IPS-NIHi11 (cell line): ENCODE measurements at places on chromosomes 1 and 21.

GRCh38 chr1:111633736-111634247, 14.2 kb downstream of the RAP1A start:
- no peak for DNase-seq

GRCh38 chr1:204685236-204686006, at the start of gene LRRN2:
TSS of gene LRRN2 (minus strand) at chr1:204685738. CDS start at chr1:204619992, 65,746 bp downstream.
- DNase-seq = peak; percentile 78

- no peak for DNase-seq
Measured at GRCh38 chr1:39205781-39206464, 1.4 kb downstream of the MACF1 start.

GRCh38 chr1:14265495-14265894, 333.0 kb upstream of the KAZN start:
- no peak for DNase-seq

- no peak for DNase-seq
Measured at GRCh38 chr1:4624141-4624715, 30.2 kb upstream of the AJAP1 start.

DNA sequence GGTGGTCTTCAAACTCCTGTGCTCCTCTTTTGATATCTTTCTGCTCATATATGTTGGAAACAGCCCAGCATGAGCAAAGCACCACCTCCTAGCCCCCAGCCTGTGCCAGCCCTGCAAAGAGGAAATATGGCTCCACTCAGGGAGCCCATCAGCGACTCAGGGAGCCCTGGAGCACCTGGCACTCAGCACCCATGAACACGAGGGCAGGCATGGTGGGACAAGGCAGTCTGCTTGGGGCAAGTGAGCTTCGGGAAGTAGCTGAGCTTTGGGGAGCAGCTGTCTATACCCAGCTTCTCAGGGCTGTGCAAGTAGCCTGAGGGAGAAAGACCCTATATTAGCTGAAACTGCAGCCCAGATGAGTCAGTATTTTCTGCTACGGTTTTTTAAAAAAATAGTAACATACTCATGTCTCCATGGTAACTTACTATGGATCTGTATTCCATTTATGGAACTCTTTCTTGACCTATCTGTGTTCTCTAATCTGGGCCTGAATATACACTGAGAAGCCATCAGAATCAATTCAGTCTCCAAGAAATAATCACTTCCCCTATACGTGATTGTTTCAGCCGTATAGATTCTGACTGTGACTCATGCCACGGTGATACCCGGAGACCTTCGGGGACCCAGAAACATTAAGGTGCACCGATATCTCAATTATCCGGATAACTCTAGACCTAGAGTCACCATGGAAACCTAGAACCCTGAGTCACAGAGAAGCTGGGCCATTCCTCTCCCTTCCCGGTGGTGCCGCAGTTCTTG, 1.5 kb upstream of the ETS2 start:
- peak; percentile 26 for DNase-seq

GRCh38 chr1:85200463-85201339, at the start of gene SYDE2:
TSS of gene SYDE2 (minus strand) at chr1:85201016. CDS start at chr1:85200996, 20 bp downstream.
- DNase-seq = peak; percentile 86

GRCh38 chr1:78468521-78468920, 22.3 kb upstream of the PTGFR start:
- DNase-seq = no peak

DNA sequence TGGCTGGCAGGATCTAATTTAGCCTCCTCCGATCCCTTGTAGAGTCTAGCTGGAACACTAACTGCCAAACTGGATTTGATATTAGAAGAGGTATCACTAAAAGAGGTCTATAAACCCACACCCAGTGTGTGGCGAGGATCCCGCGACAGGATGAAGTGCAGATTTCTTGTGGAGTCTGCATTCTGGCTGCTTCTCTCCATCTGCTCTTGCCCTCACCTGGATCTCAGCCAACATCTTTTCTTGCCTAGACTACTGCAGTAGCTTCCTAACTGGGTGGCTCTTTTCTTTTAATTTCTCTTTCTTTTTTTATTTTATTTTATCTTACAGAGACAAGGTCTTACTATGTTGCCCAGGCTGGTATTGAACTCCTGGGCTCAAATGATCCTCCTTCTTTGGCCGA, 48.9 kb upstream of the CAPZB start:
- DNase-seq = no peak

DNA sequence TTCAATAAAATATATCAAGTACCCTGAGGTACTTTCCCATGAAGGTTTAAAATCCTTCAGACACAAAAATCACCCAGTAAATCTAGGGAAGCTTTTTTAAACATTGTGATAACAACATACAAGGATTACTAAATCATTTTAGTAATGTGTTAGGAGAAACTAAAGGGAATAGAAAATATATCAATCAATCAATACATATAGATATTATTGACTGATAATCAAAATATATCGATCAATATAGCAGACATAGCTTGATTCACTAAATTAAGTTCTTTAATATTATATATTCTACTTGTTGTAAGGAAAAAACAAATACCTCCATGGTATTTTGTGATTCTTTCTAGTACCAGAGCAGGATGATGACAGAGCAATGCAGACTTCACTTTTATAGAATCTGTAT, 35.2 kb downstream of the MAP3K21 start:
- no peak for DNase-seq

DNA sequence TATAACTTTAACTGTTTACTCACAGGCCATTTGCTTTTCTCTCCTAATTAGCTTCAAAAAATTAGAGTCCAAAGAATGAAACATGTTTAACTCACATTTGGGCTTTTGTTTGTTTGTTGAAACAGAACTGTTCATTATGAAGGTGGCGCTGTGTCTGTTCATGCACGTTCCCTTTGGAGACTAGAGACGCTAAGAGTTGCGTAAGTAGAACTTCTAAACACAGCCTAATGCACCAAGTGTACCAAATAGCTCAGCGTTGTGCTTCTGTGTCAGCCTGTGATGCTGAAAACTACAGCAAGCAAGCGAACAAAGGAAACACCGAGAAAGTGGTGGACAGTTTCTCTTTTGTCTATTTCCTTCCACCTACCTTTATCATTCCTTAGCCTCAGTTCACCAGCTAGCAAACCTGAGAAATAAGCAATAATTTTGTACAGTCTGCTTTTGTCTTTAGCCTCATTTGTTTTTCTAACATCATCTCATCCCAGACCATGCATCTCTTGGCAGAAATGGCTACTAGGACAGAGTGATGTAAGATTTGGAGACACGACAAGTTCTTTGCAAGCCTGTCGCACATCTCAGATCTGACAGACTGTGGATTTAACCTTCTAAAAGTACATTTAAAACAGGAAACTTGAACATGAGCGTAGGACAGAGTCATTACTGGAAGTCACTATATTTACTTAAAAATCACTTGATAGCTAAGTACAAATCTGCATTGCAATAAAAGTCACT, 375.1 kb downstream of the RYR2 start:
- DNase-seq = no peak

GRCh38 chr21:45634511-45635183, 8.9 kb upstream of the PCBP3 start:
- no peak for DNase-seq

GRCh38 chr1:7390604-7391000, 380.5 kb upstream of the VAMP3 start:
- DNase-seq = no peak

DNA sequence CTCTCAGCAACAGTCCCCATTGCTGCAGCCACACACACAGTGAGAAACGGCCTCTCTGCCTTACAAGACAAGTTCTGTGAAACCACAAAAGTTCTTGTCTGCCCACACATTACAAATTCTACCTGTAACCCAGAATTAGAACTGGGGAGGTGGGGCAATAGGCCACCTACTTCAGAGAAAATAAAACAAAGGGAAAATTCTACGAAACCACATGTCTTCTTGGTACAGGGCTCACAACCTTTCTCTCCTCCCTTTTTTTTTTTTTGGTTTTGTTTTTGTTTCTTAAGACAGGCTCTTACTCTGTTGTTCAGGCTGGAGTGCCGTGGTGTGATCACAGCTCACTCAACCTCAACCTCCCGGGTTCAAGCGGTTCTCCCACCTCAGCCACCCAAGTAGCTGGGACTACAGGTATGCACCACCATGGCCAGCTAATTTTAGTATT, 30.2 kb downstream of the LPAR3 start:
- DNase-seq = no peak

- no peak for DNase-seq
Measured at GRCh38 chr1:189658381-189658780, 819.3 kb downstream of the BRINP3 start.

- no peak for DNase-seq
Measured at GRCh38 chr1:170071378-170071777, 3.1 kb downstream of the KIFAP3 start.

GRCh38 chr1:155990005-155990739, 11.8 kb upstream of the ARHGEF2 start:
- no peak for DNase-seq

DNA sequence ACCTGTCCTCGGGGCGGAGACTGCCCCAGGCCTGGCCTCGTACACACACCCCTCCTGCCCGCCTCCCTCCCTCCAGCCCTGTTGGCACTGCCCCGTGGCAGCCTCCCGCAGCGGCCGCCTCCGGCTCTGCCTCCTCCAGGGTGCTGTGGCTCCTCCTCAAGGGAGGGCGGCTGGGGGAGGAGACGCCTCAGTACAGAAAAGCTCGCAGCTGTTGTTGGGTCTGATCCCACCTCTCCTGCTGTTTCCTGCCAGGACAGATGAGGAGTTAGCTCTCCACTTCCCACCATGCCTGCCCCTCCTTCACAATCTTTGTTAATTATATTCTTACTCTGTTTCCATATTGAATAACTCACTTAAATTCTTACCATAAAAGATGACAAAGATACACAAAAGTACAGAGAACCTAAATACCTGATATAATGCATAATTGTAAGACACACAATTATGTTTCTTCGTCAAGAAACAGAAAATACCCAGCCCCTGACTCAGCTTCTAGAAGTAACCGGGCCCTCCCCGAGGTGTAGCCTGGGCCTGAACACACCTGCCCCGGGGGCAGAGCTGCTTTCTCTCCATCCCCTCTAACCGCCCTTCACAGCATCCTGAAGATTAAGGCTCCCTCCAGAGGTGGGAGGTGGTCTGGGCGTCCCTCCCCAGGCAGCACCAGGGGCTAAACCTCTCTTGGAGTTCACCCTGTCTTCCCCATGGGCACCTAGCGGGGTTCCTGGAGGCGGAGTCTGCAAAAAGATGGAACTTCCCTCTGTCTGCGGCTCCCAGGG, 30.6 kb upstream of the COL6A1 start:
- peak; percentile 78 for DNase-seq

DNA sequence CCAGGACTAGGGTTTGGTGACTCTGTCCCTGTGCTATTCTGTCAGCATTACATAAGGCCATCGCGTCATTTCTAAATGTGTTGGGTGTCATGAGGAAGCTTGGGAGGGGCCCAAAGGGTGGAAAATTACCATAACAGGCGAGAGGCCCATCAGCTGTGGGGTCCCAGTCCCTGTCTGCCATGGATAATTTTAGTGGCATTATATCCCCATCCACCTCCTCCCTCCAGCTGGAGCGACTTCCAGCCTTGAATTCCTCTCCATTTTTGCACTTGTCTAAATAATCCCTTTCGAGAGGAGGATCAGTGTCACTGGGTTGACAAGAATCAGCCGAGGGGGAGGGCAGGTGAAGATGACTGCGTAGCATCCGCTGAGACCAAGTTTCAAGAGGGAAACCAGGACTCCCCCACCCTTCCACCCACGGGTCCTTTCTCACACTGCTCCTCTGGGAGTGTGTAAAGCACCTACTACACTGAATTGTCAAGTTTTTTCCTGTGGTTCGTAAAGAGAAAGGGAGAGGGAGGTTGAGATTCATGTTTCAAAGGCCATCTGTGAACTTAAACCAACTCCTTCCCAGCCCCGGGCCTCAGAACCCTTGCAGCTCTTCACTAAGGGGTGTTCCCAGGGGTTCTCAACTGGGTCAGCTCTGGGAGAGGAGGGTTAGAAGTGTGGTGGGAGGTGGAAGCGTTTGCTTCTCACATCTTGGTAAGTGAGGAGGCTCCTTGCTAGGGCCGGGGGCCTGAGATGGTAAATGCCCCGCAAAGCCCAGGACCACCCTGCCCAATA, 29.2 kb downstream of the VASH2 start:
- DNase-seq = no peak

GRCh38 chr1:159370855-159371254, 61.1 kb upstream of the OR10J4 start:
- no peak for DNase-seq

DNA sequence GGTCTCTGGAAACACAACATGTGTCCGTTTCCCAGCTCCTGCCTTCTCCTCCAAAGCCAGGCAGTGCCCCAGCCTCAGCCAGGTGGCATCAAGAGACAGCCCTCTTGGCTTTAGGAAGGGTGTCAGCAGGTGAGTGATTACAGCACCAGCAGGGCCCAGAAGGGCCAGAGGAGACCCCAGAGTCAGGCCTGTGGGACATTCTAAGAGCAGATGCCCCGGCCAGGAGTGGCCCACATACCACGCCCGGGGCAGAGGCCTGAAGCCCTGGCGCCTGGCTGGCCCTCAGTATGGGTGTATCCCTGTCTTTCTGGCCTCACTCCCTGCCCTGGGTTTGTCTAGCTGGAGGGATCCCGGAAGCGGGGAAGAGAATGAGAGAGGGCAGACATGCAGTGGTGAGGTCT, 109.2 kb downstream of the CASZ1 start:
- DNase-seq = no peak

- no peak for DNase-seq
Measured at GRCh38 chr21:36450511-36450910, 29.4 kb downstream of the CLDN14 start.

- DNase-seq = peak; percentile 69
Measured at GRCh38 chr21:41142051-41142795, 25.7 kb upstream of the BACE2 start.

GRCh38 chr1:226661271-226661670, 77.8 kb downstream of the ITPKB start:
- DNase-seq = no peak

DNA sequence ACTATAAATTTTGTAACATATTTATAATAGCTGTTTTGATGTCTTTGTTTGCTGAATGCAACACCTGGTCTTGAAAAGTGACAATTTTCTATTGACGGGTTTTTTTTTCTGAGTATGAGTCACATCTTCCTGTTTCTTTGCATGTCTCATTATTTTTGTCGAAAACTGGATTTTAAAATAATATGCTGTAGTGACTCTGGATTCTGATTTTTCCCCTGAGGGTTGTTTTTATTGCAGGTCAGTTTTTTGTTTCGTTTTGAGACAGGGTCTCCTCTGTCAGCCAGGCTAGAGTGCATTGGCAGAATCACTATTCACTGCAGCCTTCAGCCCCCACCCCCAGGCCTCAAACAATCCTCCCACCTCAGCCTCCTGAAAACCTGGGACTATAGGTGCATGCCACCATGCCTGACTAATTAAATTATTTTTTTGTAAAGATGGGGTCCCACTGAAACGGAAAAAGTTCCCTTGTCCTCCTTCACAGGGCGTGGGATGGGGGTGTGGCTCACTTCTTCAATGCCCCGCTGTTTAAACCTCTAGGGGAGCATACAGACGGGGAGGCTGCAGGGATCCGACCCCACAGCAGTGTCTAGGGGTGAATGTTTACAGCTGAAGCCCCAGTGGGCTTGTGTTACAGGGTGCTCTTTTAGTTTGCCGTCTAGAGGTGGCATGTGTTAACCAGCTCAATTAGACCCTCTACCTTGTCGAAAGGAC, 11.3 kb upstream of the PPIE start:
- no peak for DNase-seq

DNA sequence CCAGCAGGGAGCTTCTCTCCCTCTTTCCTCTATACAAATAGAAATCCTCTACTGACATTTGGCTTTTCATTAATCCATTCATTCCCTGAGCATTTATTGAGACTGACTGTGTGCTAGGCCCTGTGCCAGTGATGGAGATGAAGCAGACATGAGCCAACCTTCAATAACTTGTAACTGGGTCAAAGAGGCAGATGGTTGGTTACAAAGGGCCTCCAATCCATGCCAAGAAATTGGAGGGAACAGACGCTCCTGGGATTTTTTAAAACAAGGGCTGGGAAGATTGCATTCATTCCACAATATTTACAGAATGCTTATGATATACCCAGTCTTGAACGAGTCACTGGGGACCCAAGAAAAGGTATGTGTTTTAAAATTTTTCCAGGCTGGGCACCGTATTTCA, 6.2 kb downstream of the HPCAL4 start:
- DNase-seq = no peak
